ENCODE measurements at places on chromosomes 4 and X.

DNA sequence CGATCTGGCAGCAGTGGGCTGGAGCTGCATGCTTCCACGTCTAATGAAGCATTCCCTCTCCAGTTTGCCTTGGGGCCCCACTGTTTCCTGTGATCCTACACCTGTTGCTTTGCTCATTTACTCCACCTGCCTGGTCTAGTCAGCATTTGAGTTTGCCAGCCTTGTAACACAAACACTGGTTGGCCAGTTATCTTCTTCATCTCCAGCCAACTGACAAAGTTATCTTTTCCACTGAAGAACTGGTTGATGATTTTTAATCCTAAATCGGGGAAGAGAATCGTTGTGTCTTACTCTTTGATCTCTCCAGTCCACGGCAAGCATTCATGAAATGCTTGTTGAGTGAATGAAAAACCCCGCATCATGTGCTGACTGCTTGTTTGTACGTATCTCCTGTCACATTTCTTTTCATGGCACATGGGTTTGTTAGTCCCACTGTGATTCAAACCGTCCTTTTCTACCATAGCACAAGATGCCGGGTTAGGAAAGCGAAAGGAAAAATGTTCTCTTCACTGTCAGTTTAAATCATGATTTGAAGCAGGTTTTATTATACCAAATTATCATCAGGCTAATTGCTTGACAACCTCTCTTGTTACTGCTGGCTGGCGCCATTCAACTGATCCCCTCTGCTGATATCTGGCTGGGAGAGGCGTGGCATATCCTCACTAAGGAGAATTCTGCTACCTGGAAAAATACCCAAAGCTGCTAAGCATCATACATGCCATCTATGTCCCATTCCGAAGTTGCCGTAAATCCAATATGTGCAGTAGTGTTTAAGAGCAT, 144.8 kb downstream of the SHROOM3 start:
- no peak for DNase-seq

- DNase-seq = peak; percentile 85
Measured at GRCh38 chr4:153374442-153374841, 30.0 kb downstream of the MND1 start.

GRCh38 chrX:101385795-101386541, at the start of gene BTK:
Gene BTK (minus strand): TSS chrX:101386191. CDS start chrX:101375284, 10,907 bp downstream.
- DNase-seq = no peak

GRCh38 chr4:121794505-121795188, 6.5 kb upstream of the EXOSC9 start:
- DNase-seq = peak; percentile 50

DNA sequence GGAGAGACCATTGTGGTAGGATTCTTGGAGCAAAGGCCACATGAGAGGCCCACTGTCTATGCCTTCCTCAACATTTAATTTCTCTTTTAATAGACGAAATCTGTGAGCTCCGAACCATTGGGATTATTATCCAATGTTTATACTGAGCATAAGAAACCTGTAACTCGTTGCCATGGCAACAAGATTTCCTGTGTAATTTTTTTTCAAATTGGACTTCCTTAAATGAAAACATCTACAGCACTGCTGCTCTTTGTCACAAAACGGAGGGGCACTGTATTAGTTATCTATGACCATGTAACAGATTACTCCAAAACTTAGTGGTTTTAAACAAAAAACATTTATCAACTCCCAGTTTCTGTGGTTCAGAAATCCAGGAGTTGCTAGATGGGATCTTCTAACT, 38.7 kb downstream of the PPP1R2C start:
- DNase-seq = peak; percentile 14

DNA sequence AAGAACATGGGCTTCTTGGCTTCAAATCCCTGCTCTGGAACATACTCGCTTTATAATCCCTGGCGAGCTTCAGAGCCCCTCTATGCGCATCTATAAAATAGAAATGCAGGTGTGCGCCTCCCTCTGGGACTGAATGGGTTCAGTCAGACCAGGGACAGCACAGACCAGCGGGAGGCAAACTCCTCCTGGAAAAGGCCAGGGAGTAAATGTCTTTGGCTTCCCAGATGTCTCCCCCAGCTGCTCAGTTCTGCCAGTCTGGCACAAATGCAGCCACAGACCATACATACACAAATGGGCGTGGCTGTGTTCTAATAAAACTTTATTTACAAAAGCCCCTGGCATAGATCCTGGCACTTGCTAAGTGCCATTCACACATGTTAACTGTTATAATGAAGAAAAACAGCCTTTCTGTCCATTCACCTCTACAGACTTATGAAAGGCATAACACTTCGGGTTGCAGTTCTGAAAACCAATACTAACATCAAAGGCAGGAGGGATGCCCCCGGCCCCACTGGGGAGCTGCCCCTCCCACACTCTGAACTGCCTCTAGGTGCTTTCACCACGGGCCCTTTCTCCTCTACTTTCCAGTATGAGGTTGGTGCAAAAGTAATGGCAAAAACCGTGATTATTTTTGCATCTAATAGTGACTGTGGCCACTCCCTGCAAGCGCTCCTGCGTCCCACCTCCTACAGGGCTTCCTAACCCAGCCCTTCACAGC, 4.6 kb downstream of the JAKMIP1 start:
- no peak for DNase-seq

Measured in fibroblast of upper back skin (primary cell).